T-helper 9 cell (primary cell): ENCODE measurements at places on chromosomes 4 and X.

GRCh38 chr4:83440899-83441298 lies 14.7 kb downstream of the HELQ start:
- no peak for DNase-seq

DNA sequence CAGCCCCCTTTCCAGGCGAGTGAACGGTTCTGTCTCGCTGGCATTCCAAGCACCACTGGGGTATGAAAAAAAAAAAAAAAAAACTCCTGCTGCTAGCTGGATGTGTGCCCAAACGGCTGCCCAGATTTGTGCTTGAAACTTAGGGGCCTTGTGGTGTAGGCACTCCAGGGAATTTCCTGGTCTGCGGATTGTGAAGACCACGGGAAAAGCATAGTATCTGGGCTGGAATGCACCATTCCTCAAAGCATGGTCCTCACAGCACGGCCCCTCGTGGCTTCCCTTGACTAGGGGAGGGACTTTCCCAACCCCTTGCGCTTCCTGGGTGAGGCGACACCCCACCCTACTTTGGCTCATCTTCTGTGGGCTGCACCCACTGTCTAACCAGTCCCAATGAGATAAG lies 516.8 kb upstream of the FAM241A start:
- DNase-seq: no peak

GRCh38 chr4:2417226-2417764 lies 1.1 kb downstream of the ZFYVE28 start:
- DNase-seq: no peak

DNA sequence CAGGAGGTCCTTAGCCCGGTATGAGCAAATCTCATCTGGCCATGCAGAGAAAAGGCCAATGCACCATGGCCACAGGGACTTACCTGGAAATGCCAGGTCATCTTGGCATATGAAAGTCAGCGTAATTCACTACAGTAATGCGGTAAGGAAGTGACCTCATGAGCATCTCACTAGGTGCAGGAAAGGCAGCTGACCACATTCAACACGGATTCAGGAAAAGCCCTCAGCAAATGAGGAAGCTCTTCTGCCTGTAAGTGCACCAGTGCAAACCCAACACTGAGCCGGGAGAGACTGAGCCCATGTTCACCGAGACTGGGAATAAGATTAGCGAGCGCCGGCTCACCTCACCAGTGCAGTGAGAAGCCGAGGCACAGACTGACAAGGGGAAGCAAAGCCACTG lies 23.7 kb downstream of the LRPAP1 start:
- DNase-seq: no peak

- DNase-seq: no peak
Measured at GRCh38 chrX:153903238-153903980, 1.1 kb upstream of the AVPR2 start.

DNA sequence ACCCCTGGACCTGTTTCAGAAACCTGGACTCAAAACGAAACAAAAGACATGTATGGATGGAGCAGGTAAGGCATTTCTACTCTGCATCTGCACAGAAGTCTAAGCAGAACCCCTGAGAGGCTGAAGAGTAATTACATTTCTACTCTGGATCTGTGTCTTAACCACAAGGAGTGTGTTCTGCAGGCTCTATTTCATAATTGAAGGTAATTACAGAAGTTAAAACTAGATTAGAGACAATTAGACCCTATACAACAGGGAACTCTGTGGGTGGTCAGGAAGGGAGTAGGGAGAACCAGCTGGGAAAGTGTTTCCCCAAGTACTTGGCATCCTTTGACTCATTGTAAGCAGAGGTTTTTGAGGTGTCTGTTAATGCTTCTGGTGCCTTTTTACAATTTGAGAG lies 69.8 kb downstream of the IGSF1 start:
- no peak for DNase-seq

DNA sequence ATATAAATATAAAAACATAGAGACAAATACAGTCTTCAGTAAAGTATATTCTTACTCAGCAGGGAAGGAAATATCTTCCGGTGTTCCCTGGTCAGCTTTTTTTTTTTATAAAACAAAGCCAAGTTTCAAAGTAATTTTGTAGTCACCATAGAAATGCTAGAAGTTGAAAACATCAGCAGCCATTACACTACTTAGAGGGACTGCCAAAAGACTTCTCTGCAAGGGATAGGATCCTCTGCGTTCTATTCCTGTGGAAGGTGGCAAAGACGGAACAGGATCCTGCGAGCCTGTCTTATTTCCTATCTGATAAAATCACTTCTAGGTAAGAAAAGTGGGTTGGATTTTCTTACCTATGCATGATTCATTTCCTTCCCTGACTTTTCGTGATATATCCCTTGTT lies 19.4 kb downstream of the CLDN22 start:
- no peak for DNase-seq

- no peak for DNase-seq
Measured at GRCh38 chr4:124304941-124305340, 407.6 kb downstream of the ANKRD50 start.

DNA sequence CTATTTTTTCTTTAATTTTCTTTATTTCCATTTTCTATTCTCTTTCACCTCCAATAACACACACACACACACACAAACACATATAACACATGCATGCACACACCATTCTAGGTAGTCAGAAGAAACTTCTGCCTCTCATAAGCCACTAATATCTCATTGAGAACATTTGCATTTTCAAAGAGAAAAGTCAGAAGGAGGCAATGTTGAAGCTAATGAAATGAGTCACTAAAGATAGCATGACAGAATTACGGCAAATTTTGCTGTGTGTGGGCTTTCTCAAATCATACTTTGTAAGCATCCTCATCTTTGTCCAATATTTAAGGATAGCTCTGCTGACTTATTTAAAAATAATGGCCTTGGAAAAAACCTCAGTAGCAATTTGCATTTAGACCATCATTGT lies 291.3 kb downstream of the GUCY2F start:
- DNase-seq: no peak

GRCh38 chr4:57044279-57044678 lies 65.6 kb downstream of the POLR2B start:
- DNase-seq: no peak

GRCh38 chrX:635428-636090 lies 5.0 kb downstream of the SHOX start:
- no peak for DNase-seq

- no peak for DNase-seq
Measured at GRCh38 chr4:142407596-142407995, 438.5 kb downstream of the INPP4B start.

DNA sequence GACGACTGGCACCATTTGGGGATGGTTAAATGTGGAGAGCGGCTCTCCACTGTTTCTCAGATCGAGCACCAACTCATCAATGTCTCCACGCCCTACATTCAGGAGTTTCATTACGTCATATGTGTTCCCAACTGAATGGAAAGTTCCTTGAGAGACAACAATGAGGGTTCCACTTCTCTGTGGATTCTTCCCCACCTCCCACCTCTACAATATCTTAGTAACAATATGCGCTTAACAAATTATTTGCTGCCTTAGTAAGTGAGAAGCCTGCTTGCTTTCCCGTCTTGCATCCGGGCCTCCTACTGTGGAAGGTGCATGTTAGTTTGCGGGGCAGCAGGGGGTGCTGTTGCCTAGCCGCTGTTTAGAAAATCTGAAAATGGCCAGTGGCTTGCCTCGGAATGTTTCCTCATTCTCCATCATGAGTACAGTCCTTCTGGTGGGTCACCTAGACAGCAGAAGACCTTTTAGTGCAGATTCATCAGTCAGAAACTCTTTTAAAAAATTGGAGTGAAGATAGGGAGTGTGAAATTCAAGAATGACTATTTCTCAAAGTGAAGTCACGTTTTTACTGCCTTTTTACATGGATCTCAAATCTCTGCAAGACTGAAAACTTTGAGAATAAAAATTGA lies 55.7 kb downstream of the PHOX2B start:
- peak; percentile 0 for DNase-seq

DNA sequence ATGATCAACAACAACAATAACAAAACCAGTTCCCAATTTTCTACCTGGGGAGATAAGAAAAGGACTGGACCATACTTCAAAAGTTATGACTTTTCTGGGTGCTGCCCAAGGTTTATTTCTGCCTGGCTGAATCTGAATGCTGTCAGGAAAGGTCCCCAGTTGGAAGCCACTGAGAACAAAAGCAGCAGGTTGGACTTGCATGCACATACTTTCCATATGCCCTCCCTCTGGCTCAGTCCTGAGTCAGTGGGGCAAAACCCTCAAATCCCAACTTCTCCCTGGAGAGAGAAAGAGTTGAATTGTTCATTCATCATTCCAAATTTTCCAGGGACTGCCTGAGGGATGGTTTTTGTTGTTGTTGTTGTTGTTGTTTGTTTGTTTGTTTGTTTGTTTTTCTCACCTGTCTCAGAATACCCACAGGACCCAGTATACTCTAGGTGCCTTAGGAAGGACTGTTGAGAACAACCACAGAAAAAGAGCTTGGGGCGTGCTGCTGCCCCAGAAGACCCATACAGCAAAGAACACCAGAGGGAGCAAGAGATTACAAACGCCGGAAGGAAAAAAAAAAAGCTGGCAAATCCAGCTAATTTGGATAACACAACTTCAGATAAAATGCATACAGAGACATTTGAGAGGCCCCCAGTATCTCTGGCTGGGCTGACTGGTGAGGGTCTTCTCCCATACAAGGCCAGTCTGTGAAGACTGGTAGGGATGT lies 138.9 kb upstream of the INPP4B start:
- DNase-seq: no peak

- no peak for DNase-seq
Measured at GRCh38 chr4:152467101-152467500, 68.8 kb downstream of the FBXW7 start.

GRCh38 chr4:127606823-127607222 lies 25.9 kb upstream of the INTU start:
- DNase-seq: no peak

GRCh38 chrX:19566359-19567222 lies 51.3 kb upstream of the MAP3K15 start:
- no peak for DNase-seq

GRCh38 chrX:108072746-108073145 lies 18.6 kb downstream of the PSMD10 start:
- no peak for DNase-seq

DNA sequence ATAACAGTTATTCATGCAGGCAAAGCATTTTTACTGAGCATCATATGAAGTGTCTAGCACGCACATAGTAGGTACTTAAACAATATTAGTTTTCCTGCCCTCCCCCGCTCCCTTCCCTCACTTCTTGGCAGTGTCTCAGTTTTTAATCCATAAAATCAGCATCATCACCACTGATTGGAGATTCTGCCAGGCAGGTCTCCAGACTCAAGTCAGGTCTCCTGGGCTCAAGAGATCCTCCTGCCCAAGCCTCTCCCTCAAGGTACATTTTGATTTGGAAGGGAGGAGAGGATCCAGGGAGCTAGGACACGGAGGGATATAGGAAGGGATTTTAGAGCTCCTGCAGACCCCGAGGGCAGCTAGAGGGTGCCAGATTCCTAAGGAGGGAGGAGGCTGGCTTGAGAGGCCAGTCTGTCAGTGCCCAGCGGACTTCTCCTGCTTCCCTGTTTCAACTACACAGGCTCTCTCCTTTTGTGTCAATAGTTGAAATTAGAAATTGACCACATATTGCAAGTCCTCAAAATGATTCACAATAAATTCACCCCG lies 4.4 kb upstream of the FAT1 start:
- no peak for DNase-seq

- no peak for DNase-seq
Measured at GRCh38 chrX:24643116-24643515, 4.0 kb downstream of the PCYT1B start.

- DNase-seq: peak; percentile 24
Measured at GRCh38 chr4:98662626-98663225, 4.3 kb upstream of the TSPAN5 start.

DNA sequence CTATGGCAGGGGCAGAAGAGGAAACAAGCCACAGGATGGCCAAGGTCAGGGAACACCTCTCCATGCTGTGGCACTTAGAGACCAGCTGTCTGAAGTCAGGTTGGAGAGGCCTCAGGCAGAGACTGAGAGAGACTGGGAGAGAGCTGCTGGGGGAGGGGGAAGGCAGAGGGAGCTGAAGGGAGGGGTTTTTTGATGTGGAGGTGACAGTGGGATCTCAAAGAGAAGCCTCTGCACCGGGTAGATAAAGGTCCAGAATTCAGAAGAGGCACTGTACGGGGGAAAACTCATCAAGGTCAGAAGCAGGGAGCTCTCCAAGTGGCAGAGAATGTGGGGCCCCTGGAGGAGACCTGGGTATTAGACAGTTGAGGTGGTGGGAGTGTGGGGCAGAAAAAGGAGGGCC lies 41.6 kb upstream of the HMGB3 start:
- no peak for DNase-seq

DNA sequence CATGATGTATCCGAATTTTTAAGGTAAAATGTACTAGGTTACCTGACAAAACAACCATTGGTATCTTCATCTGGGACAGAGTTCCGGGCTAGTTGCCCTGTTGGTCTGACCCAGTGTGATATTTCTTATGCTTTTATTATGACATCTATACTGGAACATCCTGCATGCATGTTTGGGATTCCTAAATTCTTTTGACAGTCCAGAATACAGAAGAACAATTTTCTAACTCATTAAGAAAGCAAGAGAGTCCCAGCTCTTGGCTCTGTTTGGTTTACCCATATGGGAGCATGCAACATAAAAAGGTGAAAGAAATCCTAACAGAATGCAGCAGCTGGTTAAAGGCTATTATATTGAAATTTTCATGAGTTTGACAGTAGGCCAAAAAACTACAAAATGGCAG lies 247.7 kb upstream of the FTHL17 start:
- no peak for DNase-seq

- no peak for DNase-seq
Measured at GRCh38 chr4:174324725-174325124, 41.0 kb downstream of the CEP44 start.
